ENCODE measurements at places on chromosomes 12 and 14.

- no peak for DNase-seq
These were observed 19.0 kb downstream of the KIF5A start for GRCh38 chr12:57568838-57569237.

DNA sequence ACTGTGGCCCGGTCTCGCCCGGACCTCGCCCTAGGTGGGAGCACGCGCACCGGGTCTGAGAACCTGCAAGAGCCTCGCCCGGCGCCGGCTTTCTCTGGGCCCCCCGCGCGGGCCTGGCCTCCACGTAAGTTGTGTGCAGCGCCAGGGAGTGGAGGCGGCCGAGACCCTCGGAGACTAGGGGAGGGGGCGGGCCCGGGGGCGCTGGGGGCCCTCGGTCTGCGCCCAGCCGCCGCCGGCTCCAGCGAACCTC is 183 bp upstream of the PRMT8 start:
- DNase-seq, result no peak

- no peak for DNase-seq
These were observed 119.8 kb downstream of the MGST1 start for GRCh38 chr12:16467272-16467671.

GRCh38 chr14:101836135-101836534 is 74.6 kb downstream of the PPP2R5C start:
- peak; percentile 30 for DNase-seq

DNA sequence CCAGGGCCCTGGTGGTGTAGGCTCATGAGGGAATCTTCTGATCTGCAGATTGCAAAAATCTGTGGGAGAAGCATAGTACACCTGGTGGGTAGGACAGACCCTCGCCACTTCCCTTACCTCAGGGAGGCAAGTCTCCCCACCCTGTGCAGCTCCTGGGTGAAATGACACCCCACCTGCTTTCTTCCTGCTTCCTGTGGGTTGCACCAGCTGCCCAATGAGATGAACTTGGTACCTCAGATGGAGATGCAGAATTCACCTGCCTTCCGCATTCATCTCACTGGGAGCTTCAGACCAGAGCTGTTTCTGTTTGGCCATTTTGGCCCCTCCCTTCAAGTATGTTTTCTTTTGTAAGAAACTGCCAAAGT is 4.7 kb downstream of the CLEC2D start:
- no peak for DNase-seq

- no peak for DNase-seq
These were observed 38.5 kb downstream of the CCER1 start for GRCh38 chr12:90916516-90916915.

DNA sequence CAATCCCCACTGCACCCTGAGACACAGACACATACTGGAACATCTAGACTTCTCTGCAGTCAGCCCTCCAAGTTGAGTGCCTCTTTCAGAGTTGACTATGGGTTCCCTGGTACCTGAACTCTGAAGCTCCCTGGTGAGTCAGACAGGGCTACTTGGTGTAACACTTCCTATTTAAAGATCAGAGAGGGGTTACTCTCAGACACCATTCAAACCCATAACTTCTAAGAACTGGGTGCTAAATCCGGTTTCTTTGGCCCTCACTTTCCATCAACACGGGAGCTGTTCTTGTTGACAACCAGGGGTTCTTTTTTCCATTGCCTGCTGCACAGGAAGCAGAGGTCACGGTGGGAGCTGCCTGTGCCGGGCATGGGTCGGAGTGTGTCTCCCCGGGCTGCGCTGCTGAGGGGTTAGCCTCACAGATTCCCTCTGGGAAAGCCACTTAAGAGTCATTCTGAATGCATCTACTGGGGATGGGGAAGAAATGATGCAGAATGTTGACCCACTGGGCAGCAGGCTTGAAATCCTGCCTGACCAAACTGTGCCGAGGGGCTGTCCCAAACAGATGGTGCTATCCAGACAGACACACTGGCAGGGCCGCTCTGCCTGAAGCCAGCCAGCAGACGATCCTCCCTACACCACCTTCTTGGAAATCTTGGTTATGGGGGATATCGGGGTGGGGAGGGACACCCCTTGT is 74.1 kb downstream of the PITPNM2 start:
- DNase-seq, result no peak

DNA sequence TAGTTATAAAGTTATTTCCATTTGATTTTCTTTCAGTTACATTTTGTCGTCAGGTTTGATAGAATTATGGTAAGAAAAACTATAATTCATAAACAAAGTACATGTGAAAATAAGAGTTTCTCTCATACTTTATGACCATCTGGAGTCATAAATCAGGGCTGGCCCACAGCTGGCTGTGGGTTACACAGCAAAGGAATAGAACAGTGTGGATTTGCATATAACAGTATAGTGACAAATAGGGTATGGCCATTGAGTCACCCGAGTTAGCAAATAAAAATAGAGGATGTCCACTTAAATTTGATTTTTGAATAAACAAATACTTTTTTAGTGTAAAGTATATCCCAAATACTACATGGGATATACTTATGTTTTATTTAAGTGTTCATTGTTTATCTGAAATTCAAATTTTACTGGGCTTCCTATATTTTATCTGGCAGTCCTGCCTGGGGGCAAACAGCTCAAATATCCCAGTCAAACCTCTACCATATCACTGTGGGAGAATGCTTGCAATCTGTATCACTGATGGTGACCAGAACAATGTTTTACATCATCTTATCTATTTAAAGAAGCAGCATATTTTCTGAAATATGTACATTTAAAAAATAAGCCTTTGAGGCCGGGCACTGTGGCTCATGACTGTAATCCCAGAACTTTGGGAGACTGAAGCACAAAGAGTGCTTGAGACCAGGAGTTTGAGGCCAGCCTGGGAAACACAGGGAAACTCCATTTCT is 65.5 kb downstream of the KSR2 start:
- DNase-seq, result no peak

DNA sequence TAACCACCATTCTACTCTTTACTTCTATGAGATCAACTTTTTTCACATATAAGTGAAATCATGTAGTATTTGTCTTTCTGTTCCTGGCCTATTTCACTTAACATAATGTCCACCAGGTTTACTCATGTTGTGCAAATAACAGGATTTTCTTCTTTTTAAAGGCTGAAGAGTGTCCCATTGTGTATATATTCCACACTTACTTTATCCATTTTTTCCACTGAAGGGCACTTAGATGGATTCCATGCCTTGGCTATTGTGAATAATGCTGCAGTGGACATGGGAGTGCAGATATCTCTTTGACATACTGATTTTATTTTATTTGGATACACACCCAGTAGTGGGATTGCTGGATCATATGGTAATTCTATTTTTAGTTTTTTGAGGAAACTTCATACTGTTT is 181.1 kb upstream of the HMGA2 start:
- no peak for DNase-seq

DNA sequence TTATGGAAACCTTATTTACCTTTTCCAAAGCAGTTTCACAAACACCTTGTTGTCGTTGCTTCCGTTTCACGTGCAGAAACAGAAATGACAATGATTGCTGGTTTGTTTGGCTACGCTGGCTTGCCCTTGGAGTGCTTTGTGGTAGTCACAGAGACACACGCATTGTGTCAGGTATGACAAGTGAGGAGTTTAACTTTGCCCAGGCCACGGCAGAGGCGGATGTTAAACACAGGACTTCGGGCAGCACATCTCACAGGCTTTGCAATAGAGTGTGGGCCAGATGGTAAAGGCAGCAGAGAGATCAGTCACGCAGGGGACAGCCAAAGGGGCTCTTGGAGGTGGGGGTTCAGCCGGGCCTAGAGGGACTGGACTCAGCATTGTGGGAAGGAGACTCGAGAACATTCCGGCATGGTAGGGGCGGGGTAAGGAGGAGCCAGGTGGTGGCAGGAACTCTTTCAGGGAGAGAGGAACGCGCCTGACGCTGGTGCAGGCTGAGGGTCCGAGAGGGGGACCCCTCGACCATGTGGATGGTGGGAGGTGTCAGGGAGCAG is 59.8 kb upstream of the KCNA1 start:
- DNase-seq, result no peak

GRCh38 chr14:53962953-53963319 is 6.3 kb upstream of the BMP4 start:
- no peak for DNase-seq

GRCh38 chr12:112777387-112778310 is 13.9 kb upstream of the RPH3A start:
- no peak for DNase-seq

GRCh38 chr14:62179367-62180018 is 417.3 kb downstream of the SNAPC1 start:
- peak; percentile 82 for DNase-seq

GRCh38 chr12:95185854-95186253 is 31.4 kb downstream of the FGD6 start:
- no peak for DNase-seq

DNA sequence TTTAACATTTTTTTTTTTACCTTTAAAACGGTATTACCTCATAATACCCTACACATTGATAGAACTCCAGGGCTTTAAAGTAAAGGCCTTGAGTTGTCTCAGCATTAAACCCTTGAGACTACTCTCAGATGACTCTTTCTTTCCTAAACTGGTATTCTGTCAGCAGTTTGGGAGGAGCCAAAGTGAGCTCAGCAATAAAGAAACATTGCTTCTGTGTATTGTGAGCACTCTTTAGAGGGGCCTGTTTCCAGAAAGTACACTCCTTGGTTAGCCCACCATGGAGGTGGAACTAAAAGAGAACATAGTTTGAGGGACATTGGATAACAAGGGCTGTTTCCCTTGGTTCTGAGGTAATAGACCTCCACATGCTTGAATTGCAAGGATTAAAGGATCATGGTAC is 20.4 kb downstream of the MAP3K12 start:
- DNase-seq, result no peak

GRCh38 chr12:52615912-52616311 is 2.4 kb downstream of the KRT73 start:
- no peak for DNase-seq

DNA sequence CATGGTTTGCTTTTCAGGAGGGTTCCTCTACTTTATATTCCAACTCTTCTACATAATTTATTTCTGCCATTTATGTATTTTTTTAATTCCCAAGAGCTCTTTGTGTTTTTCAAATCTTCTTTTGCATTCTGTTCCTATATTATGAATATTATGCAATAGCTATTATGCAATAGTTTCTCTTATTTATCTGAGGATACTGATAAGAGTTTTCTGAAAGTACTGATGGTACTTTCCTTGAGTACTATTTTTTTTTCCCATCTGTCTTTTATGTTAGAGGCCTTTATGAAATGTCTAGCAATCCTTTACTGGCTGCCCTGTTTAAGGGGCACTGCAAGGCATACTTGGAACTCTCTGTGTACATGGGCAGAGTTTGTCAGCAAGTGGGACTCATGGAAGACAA is 93.4 kb downstream of the SLC41A2 start:
- no peak for DNase-seq

DNA sequence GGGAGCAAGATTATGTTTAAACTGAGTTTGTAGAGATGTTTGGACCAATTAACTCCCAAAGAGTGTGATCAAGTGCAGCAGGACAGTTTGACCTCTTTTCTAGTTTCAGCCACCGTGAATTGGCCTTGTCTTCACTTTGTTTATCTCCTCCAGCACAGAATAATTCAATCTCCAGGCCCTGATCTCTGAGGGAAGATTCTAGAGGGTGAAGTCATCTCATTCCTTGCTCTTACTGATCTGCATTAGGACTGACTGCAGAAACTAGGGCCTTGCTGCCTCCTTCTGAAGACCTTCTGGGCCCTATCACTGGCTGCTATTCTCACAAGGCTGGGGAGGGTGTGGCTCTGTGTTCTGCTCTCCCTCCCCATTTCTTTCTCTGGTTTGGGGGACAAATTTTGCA is 29.4 kb downstream of the C12orf75 start:
- DNase-seq, result no peak

- DNase-seq, result no peak
These were observed 222.4 kb upstream of the AMIGO2 start for GRCh38 chr12:47302111-47302671.

DNA sequence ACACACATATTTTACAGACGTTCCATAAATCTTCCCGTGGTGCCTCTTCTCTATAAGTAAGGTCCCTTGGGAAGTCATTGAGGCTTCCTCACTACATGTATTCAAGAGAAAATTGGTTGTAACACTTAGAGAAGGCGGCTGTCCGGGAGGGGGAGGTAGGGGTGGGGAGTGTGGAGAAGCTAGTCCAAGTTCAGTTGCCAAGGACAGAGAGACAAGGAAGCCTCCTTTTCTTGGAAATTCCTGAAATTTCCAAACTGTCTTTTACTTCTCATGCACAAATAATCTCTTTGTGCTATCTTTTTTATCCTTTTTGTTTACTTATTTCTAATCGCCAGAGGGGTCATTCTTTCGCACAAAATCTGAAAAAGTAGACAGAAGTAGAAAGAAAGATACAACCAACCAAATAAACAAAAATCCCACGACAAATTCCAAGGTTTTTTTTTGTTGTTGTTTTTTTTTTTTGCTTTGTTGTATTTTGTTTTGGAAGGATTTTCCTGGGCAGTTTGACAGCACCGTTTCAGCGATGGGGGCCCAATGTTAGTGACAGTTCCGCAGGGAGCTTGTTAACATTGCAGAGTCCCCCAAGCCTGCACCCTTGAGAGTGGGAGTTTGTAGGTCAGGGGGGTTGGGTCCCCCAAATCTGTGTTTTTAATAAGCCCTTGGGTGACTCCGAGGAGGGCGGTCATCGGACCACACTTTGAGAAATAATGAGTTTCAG is 45.2 kb downstream of the MAP1LC3B2 start:
- no peak for DNase-seq

DNA sequence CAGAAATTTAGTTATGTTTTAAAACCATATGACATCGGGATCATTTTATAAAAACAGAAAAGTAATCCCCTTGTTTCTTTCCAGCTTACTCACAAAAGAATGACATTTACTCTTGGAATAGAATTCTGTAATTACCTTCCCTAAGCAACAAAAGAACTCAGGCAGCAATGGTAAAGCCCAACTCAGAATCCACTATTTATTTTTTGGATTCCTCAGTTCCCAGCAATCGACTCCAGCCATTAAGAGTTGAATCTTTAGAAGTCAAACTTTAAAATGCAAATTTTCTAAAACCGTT is 65.9 kb downstream of the FOXN3 start:
- DNase-seq, result no peak

DNA sequence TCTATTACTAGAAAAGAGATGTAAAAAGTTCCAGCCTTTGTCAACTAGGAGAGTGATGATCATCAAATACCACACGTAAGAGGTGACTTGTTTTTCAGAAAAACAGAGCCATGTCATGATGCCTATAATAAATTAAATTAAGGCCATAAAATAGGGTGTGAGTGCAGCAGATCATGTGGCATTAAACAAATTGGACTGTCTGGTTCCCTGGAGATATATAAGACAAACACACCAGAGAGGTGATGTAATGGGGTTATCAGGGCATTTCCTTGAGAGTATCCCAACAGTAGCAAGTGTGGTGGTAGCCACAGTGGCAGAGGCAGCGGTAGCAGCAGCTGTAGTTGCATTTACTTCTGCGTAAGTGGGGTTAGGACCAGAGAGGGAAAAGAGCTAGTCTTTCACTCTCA is 14.6 kb upstream of the GALNT6 start:
- DNase-seq, result no peak

Data from astrocyte of the spinal cord (primary cell).